Muscle of back (tissue), 13 donors: ENCODE measurements at places on chromosomes 2 and 18.
A peak's percentile ranks its signal among the peaks of the same experiment; 100 is the strongest.

DNA sequence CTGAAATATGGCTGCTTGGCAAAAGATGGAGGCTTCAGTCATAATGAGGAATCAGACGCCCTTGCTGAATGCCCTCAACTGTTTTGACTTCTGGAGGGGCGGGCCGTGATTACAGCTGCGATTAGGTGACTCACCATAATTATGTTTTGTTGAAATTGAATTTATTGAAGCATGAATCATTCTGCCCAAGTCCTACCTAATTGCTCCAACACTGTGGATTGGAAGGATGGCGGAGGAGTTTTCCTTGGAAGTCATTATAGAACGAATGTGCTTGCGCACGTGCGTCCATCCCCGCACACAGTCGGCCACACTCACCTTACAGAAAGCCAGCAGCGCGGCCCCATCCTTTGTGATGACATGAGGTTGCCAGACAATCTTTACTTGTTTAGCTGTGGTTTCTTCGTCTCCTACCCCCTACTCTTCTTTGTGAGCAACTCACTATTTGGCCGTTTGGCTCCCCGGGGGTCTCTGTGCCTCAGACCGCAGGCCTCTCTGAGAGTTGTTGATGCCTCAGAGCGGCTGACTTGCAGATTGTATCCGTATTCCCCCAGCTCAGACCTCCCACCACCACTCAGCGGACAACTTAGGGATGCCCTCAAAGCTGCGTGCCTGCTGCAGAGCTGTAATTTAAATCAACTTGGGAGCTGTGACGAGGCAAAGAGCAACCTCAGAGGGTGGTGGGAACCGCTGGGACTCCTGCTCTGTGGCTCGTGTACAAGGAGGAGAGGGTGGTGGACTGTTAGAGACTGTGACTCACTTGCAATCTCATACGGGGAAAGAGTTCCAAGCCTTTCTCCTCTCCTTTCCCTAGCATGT is 513.4 kb downstream of the TNS1 start:
- no peak for DNase-seq

- no peak for DNase-seq
Measured at GRCh38 chr2:54964816-54965215, 85.4 kb downstream of the RTN4 start.

GRCh38 chr2:71798266-71799012 is 345.1 kb downstream of the DYSF start:
- DNase-seq: no peak

DNA sequence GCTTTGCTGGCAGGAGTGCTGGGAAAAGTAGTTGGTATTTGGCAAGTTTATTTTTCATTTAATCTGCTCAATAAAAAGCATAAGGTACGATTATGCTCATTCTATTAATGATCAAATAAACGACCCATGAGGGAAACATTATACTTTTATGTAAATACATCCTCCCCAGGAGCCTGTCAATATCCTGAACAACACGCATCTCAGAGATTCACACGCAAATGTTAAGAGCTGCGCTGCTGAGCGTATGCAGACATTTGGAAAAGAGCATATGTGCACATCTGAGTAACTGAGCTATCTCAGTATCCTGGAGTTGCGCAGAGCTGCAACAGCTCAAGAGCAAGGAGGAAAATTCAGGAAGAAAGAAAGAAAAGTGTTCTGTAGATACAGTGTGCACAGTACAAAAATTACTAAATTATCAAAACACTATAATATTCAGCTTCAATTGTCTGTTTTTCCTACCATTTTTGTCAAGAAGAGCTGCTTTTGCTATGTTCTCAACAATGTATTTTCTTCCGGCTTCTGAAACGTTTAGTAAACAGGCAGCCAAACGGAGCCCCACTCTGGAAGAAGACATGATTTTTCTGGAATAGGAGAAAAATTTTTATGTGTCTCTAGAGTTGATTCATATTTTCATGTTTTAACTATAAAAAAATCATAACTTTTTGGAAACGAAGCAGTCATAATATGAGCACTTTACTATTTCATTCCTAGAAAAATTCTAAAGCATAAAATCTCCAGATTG is 2.4 kb downstream of the FTCDNL1 start:
- DNase-seq: no peak

DNA sequence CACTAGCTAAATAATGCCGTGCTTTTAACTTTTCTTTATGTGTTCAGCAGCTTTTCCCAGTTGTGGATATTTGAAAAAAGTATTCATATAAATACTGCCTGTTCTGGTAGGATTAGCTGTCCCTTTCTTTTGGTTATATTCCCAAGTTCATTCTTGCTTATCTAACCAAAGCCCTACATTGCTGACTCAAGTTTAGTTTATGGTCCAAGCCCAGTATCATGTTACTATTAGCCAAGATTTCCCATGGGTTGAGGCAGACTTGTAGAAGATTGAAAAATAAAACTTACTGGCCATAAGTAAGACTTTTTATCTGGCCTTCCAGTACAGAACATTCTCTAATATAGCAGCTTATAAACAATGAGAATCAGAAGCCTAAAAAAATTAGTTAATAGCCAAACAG is 49.7 kb upstream of the NFE2L2 start:
- no peak for DNase-seq

- peak; percentile 86 for DNase-seq
Measured at GRCh38 chr18:79400591-79401381, 5.1 kb downstream of the NFATC1 start.

GRCh38 chr2:105869341-105869740 is 124.6 kb downstream of the NCK2 start:
- no peak for DNase-seq

DNA sequence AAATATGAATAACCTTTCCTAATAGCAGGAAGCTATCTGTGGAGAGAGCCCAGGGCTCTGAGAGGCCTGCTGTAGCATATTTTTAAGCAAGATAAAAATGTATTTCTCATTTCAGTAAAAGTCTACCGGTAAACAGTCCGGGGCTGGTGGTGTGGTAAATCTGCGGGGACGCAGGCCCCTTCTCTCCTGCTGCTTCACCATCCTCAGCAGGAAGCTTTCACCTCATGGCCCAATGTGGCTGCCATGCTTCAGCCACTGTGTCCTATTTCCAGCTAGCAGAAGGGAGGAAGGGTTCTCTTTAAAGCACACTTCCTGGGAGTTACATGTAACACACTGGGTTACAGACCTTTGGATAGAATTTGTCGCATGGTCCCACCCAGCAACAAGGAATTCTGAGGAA is 79.5 kb upstream of the ODC1 start:
- no peak for DNase-seq

DNA sequence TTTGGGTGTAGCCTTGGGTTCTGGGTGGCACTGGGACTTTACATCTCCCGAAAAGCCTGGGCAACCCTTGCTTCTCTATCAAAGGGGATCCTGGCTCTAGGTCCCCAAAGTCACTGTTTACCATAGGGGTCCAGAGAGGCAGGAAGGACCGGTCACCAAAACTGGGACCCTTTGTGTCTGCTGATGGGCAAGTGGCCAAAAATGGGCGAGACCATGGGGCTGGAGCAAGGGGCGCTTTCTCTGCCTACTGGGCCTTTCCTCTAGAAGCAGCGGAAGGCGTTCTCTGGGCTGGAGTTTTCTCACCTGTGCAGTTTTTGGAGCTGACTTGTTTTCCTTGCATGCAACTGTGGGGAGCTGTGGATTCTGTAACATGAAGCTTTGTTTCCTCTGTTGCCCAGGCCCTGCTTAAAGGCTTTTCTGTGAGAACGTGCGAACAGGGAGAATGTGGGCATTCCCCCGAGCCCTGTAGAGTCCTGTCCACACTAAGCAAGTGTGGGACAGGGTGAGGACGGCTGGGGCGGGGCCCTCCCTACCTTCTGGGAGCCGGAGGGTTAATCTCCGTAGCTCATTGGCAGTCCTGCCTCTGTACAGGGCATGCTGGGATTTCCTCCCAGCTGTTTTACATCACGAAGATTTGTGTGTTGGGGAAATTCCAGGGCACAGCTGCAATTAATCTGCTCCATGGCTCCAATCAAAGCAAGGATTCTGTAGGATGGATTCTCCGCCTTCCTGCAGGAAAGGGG is 50.2 kb downstream of the TGOLN2 start:
- DNase-seq: peak; percentile 96

GRCh38 chr18:32060026-32060425 is 31.6 kb upstream of the RNF138 start:
- DNase-seq: no peak

DNA sequence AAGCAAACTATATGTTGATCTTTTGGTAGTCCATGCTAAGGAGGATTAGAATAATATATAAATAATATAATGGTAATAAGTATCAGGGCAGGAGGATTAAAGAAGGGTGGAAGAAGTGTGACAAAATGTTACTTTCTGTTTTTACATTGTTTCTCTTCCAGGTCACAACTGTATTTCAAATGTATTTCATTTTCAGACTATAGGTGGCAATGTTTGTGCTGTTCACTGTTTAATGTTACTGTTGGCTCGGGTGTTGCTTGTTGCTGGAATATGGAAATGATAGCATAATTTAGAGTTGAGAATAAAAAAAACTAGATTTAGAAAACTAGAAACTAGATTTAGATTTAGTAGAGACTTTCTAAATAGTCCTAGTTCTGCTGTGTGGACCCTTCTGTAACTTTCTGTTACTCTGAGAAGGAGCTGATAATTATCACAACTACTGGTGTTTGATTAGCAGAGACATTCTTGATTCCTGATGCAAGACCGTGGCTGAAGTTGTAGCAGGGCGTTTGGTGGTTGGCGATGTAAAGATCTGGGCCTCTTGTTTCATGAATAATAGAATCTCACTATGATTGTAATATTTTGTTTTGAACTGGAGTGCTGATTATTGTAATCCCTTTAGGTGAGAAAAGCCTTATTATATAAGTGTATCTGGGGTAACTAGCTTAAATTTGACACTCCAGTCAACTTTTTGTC is 7.9 kb downstream of the NEDD4L start:
- DNase-seq: no peak

GRCh38 chr2:20150806-20151571 is 73.9 kb downstream of the SDC1 start:
- no peak for DNase-seq

- no peak for DNase-seq
Measured at GRCh38 chr2:158125756-158126498, 24.3 kb downstream of the UPP2 start.

DNA sequence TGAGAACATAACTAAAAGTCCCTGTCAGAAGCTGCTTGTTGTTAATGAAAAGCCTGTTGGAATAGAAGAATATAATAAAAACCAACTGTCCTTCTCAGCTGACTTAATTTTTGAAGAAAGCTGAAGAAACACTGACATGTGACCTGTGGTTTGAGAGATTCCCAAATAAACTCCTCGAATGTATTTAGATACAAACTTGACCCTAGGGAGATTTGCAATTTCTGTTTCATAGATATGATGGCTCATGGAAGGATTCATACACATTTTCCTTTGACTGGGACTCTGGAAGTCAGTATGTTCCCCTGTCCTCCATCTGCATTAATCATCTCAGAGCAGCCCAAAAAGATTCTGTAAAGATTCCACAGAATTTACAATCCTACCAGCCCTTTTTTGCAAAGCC is 195.1 kb downstream of the TMEM247 start:
- DNase-seq: peak; percentile 47

DNA sequence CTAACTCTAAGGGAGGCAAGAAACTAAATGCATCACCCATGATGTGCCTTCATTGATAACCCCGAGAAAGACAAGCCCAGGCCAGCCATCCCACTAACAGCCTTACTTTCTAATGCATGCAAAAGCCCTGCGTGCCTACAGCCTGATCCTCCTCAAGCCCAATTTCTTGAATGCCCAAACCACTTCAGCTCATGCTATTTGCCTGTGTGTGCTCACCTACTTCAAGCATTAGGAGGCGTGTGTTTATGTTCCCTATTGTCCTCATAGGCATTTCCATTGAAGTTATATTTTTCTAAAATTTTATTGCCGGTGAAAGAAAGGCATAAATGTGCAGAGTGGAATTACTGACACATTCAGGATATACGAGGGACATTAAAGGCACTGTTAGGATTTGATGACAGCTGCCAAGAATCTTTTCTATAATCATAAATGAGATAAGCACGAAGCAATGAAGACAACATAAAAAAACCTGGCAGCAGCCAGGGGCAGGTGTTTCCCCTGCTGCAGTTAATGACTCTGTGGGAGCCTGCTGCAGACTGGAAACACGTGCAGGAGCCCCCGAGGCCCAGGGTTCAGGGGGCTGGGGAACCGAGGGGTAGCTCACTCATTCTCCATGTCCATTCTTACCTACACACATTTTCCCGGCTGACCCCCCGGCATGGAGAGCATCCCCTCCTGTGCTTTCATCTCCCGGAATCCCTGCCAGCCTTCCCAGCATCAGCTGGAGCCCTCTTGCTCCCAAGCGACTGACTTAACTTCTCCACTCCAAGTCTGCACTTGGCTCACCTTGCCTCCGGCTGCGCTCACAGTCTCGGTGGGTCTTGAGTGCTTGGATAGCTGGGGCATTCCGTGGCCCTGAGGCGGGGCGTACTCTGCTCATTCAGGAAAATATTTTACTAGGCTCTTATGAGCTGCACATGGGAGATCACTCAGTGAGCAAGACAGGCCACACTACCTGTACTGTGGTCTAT is 292.3 kb upstream of the SIX2 start:
- DNase-seq: no peak

GRCh38 chr2:173568054-173568453 is 213.4 kb downstream of the CDCA7 start:
- DNase-seq: no peak

- DNase-seq: no peak
Measured at GRCh38 chr2:141611-142010, 95.3 kb upstream of the FAM110C start.

- no peak for DNase-seq
Measured at GRCh38 chr18:33652635-33653034, 74.6 kb downstream of the ASXL3 start.

- no peak for DNase-seq
Measured at GRCh38 chr2:160932960-160933359, 227.3 kb upstream of the TANK start.

- no peak for DNase-seq
Measured at GRCh38 chr18:50008306-50008705, 186.6 kb downstream of the MYO5B start.

DNA sequence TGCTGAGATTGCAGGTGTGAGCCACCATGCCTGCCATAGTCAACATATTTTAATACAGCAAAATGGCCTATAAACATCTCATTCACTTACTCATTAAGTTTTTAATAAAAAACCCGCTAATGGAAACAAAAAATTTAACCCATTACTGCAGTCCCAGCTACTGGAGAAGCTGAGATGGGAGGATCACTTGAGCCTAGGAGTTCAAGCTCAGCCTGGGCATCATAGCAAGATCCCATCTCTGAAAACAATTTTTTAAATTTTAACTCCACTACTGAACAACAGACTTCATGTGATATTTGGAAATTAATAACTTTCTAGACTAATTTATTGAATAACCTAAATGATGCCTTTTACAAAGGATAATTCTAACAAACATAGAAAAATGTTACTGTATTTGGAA is 5.4 kb downstream of the PPP4R3B start:
- DNase-seq: no peak

- DNase-seq: peak; percentile 30
Measured at GRCh38 chr2:50397992-50398765, 633.8 kb downstream of the NRXN1 start.
